HT1080 (cell line): ENCODE measurements at places on chromosomes 5 and 9. TPM values are rescaled to one million over a fixed set of nuclear protein-coding genes. Genes with fewer than 3 reads are reported as not detected.
A peak's percentile ranks its signal among the peaks of the same experiment; 100 is the strongest.

Gene PTGER4
- total RNA-seq: 4.8 and 9.2 TPM in 2 replicates

DNA sequence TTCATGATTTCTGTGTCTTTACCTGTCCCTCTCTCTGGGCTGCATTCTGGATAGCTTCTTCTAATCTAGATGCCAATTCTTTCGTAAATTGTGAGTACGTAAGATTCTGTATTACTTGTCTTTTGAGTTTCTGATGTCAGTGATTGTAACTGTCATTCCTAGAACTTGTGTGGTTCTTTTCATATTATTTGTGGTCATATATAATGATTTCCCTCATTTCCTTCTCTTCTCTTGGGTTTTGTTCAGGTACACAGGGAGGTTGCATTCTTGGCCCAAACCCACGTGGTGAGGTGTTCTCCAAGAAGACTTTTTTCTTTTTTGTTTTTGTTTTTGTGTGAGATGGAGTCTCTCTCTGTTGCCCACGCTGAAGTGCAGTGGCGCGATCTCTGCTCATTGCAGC is 13.8 kb downstream of the UGCG start:
- no peak for DNase-seq

DNA sequence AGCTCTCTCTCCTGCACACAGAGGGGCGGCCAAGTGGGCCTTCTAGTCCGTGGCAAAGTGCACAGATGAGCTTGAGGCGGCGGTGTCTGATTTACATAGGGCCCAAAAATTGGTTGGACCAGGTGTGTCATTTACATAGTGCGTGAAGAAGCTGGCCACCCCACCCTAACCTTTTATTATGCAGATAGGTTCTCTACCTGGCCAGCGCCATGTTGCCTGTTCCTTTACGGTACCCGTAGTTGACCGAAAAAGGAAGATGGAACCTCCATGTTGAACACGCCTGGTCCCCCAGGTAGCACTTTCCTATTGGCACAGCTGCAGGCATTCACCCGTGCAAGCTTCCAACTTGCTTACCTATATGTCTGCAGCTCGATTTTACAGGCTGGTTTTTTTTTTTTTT is 61.5 kb downstream of the GNA14 start:
- no peak for DNase-seq

- DNase-seq: no peak
Measured at GRCh38 chr9:37787059-37787458, 2.2 kb upstream of the EXOSC3 start.

Gene PPP2CA
- total RNA-seq: 224 and 287 TPM in 2 replicates

GRCh38 chr9:127568971-127569885 is 42.8 kb upstream of the STXBP1 start:
- DNase-seq: peak; percentile 68

Gene SOX30
- total RNA-seq: not detected in 2 replicates

Gene ZNF79
- total RNA-seq: 9.8 and 10.9 TPM in 2 replicates

Gene PCDHAC1
- not detected in 2 replicates for total RNA-seq

DNA sequence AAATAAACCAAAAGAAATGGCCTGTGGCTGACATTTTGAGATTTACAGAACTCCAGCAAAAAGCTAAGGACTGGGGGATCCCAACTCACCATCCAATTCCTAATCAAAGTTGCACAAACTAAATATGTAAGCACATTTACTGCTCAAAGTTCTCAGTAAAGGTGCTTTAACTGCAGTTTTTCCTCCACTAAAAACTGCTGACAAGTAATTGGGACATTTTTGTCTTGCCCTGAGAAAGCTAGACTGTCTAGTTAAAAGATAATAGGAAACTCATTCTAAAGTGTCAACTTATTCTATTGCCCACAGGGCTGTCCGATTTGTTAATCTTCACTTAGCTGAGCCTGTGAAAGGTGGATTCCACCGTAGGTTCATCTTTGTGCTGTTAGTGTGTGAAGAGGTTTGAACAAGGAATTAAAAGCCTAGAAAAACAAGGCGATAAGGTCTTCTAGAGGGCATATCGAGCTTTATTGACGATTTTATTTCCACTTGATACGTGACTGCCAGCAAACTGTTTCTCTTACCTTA is 1.0 kb downstream of the DOCK8 start:
- DNase-seq: no peak

Gene TNFSF15
- 0.23 and 0.53 TPM in 2 replicates for total RNA-seq

- peak; percentile 52 for DNase-seq
Measured at GRCh38 chr5:59673438-59674058, 220.0 kb downstream of the PDE4D start.

DNA sequence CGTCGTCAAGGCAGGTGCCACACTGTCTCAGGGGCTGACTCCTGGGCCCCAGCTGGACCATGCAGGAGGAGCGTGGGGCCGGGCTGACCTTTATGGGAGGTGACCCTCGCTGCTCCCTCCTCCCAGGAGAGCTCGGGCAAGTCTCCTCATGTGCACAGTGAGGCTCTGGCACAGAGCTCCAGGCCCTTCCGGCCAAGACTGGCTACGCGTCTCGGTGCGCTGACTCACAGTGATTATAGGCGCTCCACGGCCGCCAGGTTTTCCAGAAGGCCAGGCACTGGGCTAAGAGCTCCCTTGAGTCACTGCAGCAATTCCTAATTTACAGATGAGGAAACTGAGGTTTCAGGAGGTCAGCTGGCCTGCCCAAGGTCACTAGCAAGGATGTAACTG is 47.4 kb downstream of the VAV2 start:
- peak; percentile 88 for DNase-seq

- no peak for DNase-seq
Measured at GRCh38 chr9:105172436-105172835, 72.0 kb upstream of the SLC44A1 start.

DNA sequence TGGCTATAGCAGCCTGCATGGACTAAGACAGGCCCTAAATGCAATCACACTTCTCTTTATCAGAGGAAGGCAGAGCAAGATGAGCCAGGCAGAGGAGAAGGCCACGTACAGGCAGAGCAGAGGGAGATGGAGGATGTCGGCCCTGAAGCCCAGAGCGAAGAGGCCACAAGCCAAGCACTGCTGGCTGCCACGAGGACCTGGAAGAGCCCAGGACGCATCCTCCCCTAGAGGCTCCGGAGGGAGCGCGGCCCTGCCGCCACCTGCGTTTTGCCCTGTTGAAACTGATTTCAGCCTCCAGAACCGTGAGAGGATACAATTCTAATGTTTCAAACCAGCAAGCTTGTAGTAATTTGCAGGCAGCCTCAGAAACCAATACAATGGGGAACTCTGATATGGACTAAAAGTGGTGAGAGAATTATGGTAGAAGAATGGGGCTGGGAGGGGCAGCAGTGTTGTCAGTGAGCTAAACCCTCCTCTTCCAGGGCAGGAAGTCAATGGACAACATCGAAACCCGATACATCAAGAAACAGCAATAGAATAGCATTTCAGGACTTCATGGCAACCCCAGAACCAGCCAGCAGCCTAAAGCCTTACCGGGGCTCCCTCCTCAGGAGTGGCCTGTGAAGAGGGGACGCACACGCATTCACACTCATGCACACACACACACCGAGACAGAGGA is 32.6 kb downstream of the ADAMTS2 start:
- no peak for DNase-seq

Gene SPINK4
- not detected in 2 replicates for total RNA-seq

- DNase-seq: no peak
Measured at GRCh38 chr9:97842960-97843359, 10.1 kb upstream of the FOXE1 start.

GRCh38 chr5:138177941-138178515 is 402 bp downstream of the BRD8 start:
- DNase-seq: peak; percentile 29

Gene IFNA13
- not detected in 2 replicates for total RNA-seq

DNA sequence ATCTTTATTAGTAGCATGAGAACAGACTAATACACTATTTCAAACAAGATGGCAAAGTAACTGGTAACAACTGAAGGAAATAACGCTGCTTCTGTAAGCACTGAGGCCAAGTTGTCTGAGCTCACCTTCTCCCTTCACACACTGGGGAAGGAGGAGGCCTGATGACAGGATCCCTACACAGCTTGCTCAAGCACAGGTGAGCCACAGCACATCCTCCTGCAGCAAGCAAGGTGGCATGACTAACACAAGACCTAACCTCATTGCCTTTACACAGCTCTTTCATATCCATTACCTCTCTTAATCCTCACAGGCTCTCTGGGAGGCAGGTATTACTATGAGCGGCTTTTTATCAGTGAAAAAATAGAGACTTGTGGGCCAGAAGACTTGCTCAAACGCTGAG is 83.3 kb downstream of the ARL15 start:
- no peak for DNase-seq

- no peak for DNase-seq
Measured at GRCh38 chr9:77512876-77513275, 135.2 kb downstream of the GNA14 start.

GRCh38 chr5:172868924-172869591 is 35.0 kb downstream of the ERGIC1 start:
- DNase-seq: peak; percentile 92

- DNase-seq: no peak
Measured at GRCh38 chr9:87889882-87890252, 7.2 kb downstream of the SPATA31E1 start.

DNA sequence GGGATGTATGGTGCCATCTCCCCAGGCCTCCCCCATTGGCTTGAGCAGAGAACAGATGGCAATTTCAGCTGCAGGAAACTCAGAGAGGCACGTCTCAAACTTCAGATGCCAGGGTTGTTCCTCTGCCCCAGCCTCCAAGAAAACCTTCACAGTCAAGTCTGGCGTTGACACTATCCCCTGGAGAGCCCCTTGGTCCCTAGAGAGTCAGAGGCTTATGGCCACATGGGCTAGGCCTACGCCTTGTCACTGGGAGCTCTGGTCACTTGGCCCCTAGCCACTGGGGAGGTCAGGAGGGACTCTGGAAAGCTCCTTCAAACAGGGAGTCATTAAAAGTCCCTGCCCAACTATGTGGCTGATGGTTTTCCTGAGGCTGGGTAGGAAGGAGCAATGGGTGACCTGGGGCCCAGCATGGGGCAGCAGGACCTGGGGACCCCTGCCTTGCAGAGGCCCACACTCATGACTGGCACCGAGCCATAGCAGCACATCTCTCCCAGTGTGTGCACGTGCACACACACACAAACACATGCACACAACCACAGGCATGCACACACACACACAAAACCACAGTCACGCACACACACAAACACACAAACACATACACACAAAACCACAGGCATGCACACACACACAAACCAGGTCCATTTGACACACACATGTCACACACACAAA is 144.2 kb downstream of the GADD45G start:
- DNase-seq: no peak

- peak; percentile 46 for DNase-seq
Measured at GRCh38 chr9:100637787-100638186, 59.9 kb downstream of the CAVIN4 start.
